Stimulated activated naive CD4-positive, alpha-beta T cell treated with Interleukin-2 at 50 U/mL for 16 hours (primary cell): ENCODE measurements at places on chromosomes 7 and 10.

DNA sequence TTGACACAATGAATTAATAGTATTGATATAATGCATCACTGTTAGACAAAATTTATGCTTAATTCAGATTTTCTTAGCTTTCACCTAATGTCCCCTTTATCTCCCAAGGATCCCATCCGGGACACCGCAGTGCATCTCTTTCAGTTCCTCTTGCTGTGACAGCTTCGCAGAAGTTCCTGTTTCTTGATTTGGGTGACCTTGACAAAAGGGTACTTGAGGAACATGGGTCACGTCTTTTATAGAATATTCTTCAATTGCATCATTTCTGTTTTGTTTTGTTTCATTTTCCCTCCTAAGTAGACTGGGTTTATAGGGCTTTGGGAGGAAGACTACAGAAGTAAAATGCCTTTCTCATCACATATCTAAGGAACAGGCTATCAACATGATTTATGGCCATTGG is 453.2 kb downstream of the DPP6 start:
- no peak for DNase-seq

DNA sequence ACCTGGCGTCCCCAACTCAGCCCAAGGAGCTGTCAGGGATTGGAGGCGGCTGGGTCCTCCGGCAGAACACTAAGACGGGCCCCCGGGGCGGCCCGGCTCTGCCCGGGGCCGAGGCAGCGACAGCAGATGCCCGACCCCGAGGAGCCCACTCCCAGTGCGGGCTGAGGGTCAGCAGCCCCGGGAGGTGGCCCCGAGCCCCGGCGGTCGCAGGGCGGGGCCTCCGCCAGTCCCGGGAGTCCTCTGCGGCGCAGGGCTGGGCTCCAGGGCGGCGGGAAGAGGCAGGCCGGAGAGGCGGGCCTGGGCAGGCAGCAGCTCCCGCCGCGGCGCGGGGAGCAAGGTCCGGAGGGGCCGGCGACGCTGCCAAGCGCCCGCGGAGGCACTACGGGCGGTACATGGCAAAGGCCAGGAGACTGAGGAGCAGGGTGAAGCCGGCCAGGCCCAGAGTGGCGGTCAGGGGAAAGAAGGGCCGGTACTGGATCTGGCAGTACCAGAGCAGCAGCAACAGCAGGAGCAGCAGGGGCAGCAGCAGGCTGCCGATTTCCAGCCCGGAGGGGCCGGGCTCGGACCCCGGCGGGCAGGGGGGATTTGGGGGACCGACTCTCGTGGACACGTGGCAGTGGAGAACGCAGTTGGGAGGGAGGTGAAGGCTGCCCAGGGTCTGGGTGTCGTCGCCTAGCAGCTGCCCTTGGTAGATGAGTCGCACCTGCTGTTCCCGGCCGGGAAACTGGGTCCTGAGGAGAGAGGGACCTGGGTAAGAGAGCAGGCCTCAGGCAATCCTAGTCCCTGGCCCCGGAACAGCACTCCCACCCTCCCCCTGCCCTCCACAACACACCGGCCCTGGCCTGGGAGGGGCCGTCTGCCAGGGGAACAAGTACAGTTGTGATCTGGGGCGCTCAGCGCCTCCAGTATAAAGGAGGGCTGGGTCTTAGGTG is 827 bp upstream of the FASTK start:
- DNase-seq: no peak

GRCh38 chr7:132500727-132501440 is 75.4 kb downstream of the PLXNA4 start:
- no peak for DNase-seq

- no peak for DNase-seq
These were observed 19.4 kb downstream of the SPOCK2 start for GRCh38 chr10:72068901-72069446.

DNA sequence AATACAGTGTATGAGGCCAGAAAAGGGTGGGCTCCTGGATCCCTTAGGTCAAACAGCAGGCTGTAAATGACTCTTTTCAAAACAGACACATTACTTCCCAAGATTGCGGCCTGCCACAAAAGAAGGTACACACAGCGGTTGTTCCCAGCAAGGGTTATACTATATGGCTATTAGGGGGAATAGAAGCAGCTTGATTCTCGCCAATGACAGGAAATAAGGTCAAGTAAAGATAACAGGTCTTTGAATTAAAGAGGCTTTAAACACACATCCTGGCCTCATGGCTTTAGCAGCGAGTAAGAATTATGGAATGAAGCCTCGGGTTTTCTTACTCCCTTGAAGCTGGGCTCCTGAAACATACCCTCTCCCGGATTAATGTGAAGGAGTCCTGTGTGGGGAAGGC is 58.3 kb downstream of the CYP26A1 start:
- no peak for DNase-seq

GRCh38 chr7:88072715-88073055 is 138.6 kb downstream of the ADAM22 start:
- no peak for DNase-seq

DNA sequence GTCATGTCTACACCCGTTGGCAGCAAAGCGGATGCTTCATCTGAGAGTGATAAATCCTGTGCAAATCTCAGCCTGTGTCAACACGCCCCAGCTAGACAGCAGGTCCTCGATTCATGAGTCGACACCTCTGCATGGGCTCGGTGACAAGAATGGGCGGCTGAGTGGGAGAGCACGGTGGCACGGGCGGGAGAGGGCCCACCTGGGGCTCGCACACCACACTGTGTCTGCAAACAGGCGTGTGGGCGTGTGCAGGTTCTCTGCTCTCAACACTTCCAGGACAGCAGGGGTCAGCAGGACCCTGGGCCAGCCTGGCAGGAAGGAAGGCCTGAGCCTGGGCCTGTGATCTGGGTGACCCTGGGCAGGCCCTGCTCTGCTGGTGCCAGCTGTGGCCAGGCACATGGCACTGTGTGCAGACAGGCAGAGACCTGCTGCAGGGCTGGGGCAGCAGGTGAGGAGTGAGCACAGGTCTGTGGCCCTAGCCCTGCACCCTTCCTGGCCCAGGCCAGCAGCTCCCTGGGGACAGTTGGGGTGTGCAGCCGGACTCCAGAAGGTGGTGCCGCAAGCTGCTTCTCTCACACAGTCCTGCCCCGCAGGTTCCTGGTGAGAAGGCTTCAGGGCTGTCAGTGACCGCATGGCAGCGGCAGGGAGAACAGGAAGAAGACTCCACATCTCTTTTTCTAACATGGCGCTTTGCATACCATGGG is 216.4 kb downstream of the ELFN1 start:
- DNase-seq: no peak

DNA sequence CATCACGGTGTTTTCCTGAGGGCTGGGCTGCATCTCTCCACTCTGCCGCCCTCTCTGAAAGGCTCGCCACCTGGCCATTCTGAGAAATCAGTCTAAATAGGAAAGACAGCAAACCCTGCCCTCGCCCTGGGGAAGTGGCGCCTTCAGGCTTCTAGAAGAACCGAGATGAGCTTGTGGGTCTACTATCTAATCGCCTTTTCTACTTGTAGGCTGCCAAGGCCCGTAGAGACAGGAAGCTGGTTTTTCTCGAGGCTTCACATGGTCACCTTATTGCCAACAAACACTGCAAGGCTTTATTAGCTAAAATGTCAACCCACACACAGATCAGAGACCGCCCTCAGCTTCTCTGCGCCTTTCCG is 21.4 kb downstream of the LAT2 start:
- no peak for DNase-seq

DNA sequence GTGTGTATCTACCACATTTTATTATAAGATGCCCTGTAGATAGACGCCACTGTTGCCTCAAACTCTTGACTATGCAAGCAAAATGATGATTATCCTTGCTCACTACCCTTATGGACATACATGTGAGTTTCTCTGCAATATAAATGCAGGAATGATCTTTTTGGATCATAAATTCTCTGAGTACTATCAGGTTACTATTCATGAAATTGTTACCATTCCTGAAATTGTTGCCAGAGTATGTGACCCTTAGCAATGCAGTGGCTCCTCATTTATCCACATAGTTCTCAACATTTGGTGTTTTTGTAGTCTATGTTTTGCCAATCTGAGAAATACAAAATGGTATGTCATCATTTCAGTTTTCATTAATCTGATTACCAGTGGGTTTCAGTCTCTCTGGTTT is 166.2 kb upstream of the FAM3C start:
- no peak for DNase-seq

DNA sequence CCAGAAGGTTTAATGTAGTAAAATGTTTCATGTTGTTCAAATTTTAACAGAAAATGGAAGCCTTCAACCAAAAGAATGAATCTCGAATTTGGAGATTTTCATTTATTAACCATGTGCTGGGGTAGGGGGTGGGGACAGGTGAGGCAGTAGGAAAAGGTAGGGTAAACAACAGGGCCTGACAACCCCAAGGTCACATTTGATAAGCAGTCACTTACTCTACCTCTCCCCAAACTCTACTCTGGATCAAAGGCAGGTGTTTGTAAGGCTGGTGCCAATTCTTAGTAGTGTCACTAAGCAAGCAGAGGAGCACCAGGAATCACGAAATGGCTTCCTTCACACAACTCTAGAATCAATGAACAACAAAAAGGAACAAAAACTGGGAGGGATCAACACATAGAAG is 138.0 kb downstream of the ZFAND4 start:
- DNase-seq: no peak

GRCh38 chr7:76069238-76069638 is 21.3 kb downstream of the MDH2 start:
- DNase-seq: no peak

GRCh38 chr7:112121318-112121717 is 84.9 kb downstream of the DOCK4 start:
- no peak for DNase-seq

DNA sequence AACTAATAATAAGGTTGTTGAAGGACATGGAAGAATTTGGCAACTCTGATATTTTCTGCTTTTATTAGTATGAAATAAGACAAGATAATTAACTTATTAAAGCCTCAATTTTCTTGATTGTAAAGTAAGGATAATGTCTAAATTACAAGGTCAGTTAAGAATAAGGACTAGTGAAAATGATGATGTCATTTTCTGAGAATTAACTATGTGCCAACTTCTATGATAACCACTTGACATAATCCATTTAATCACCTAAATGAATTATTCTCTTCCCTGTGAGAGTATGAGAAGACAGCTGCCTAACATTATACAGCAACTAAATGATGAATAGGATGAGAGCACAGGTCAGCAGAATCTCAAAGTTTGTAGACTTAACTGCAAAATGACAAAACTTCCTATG is 1153.4 kb upstream of the POT1 start:
- DNase-seq: no peak

DNA sequence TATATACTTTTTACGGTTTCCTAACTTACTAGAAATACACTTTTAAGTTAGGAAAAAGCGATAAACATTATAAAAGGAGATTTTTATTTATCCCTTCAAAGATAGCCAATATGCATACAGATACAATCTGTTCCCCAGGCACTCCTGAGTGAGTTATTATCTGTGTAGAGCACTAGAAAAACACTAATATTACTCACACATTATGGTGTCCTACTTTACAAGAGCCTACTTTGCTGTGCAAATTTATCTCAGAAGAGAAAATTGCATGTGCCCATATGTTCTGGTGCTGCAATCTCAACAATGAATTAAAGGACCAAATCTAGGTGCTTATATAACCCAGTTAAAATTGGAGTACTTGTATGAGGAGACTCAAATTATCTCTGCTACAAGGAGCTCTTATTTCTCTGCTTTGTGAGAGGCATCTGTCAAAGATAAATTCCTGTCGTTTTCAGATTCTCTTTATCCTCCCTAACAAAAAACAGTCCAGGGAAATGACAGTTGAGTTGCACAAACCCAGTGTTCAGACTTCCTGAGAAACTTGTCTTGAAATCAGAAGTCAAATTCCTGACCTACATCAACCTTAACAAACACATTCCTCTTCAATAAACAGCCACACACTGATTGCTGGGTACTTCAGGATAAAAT is 28.9 kb downstream of the CPA1 start:
- no peak for DNase-seq

- no peak for DNase-seq
These were observed 311.4 kb upstream of the AKR1E2 start for GRCh38 chr10:4514445-4515108.

- DNase-seq: no peak
These were observed 358.7 kb upstream of the MGMT start for GRCh38 chr10:129108378-129108777.

GRCh38 chr10:99812177-99812576 is 29.7 kb downstream of the ABCC2 start:
- DNase-seq: no peak

- DNase-seq: no peak
These were observed 80.8 kb downstream of the CYP26A1 start for GRCh38 chr10:93154531-93154930.

- DNase-seq: no peak
These were observed 18.5 kb upstream of the TNS3 start for GRCh38 chr7:47600199-47601118.

DNA sequence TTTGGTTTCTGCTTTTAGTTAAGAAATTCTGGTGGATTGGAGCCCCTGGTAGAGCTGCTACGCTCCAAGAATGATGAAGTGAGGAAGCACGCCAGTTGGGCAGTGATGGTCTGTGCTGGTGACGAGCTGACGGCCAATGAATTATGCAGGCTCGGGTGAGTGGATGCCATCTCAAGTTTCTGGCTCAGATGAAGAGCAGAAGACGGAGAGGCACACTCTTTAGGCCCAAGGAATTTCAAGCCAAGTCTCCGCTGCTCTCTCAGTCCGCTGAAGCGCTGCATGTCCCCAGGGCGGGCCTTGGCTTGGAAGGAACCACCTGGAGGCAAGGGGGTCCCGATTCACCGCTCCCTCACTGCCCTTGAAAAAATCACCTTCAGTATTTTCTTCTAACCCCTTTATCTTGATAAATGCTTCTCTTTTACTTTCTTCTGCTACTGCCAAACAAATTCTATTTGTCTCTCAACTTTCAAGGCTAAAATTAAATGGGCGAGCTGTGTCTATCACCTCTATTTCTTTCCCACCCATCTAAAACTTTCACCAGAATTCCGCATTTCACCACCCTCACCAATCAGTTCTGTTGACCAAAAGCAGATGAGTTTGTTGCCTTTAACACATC is 74.2 kb downstream of the ARMC3 start:
- DNase-seq: no peak

DNA sequence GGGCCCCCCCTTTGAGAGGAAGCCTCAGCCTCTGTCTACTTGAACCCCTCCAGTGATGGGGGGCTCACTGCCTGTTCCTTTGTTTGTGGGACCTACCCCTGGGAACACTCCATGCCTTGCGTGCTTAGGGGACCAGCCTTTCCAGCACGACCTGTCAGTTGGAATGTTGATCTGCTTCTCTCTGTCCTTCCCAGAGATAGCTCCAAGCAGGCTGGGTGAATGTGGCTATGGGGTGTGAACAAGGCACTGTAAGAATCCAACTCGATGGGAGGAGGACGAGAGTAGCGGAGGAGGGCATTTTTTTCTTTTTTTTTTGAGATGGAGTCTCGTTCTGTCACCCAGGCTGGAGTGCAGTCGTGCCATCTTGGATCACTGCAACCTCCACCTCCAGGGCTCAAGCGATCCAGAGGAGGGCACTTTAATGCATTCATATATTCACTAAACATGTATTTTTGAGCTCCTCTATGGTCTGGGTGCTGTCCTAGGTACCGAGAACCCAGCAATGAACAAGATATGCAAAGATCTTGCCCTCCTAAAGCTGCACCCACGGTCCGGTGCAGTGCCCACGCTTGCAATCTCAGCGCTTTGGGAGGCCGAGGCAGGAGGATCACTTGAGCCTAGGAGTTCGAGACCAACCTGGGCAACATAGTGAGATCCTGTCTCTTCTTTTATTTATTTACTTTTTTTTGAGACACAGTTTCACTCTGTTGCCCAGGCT is 8.5 kb downstream of the CLIP2 start:
- DNase-seq: no peak

- DNase-seq: no peak
These were observed 453.3 kb downstream of the DGKB start for GRCh38 chr7:14449291-14449690.

GRCh38 chr10:96419351-96419750 is 60.5 kb upstream of the OPALIN start:
- DNase-seq: no peak

GRCh38 chr10:34145715-34146114 is 669.4 kb downstream of the PARD3 start:
- no peak for DNase-seq
